Natural killer cell (primary cell): ENCODE measurements at places on chromosomes 5 and 9. TPM values are rescaled to one million over a fixed set of nuclear protein-coding genes. Genes with fewer than 3 reads are reported as not detected.

The PLPPR1 gene
- total RNA-seq: not detected

The C9 gene
- total RNA-seq: not detected

DNA sequence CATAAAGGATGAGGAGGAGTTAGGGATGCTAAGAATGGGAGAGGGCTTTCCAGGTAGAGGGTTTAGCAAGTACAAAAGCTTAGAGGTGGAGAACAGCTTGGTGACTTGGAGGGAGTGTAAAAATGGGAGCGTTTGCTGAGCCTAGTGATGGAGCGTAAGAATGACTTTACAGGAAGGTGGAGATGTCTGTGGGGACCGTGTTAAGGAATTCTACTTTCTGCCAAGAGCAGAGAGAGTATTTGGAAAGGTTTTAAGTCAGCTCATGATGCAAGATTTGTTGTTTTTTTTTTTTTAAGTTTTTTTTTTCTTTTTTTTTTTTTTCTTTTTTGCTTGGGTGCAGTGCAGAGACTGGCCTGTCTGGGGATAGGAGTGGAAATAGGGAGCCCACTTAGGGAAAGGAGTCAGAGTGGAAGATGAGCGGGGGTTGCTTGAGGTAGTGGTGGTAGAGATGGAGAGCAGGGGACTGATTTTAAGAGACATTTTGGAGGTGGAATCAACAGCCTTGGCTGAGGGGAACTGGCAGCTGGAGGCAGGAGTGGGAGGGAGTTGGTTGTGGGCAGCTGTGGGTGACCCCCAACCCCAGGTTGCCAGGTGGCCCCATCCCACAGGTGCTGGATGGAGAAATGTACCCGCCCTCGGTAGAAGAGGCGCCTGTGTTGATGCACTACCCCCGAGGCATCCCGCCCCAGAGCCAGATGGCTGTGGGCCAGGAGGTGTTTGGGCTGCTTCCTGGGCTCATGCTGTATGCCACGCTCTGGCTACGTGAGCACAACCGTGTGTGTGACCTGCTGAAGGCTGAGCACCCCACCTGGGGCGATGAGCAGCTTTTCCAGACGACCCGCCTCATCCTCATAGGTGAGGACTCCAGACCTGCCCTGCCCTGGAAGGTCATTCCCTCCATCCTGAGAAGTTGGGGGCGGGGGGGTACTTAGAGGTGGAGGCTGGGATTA is 12.4 kb downstream of the PTGS1 start:
- H3K36me3 ChIP-seq: no peaks in the 10 kb centered on the region
- no peak overlapping the region for H3K27ac ChIP-seq
- H3K27me3 ChIP-seq: no peaks in the 10 kb centered on the region
- no peak overlapping the region for H3K4me3 ChIP-seq
- no peak for DNase-seq

GRCh38 chr9:110255463-110256379 is 586 bp downstream of the TXN start:
- H3K27me3 ChIP-seq: no peaks in the 10 kb centered on the region
- no peaks in the 10 kb centered on the region for H3K36me3 ChIP-seq
- H3K4me3 ChIP-seq: peak overlapping the region; percentile 97

DNA sequence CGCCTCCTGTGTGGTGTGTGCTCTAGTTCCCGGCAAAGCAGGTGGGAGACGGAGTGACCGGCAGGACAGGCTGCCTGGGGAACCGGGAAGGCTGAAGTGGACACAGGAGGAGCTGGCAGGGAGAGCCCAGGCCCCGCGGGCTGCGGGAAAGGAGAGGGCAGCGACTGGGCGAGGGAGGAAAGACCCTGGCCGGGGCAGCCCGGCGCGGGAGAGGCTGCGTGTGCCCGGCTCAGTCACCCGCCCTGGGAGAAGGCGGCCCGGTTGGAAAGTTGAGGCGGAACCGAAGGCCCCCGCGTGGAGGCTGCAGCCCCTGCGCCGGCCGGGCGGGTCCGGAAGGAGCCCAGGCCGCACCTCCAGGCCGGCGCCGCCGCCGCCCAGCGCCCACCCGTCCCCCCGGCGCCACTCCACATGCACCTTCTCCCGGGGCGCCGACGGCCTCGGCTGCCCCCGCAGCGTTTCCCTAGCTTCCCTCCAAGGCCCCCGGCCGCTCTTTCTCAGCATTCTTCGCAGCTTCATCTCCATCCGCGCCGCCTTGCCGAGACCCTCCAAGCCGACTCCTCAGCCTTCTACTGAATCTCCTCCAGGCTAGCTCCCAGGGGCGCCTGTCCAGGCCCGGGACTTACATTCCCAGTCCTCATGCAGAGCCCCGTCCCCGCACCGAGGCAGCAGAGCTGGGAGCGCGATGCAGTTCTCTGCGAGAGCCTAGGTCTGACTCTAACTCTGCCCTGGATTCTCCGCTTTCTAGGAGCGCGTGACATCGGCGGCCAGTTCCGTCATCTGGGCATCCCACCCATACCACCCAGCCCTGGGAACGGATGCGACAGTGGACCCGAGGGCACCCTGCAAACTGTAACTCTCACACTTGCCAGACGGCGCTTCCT is 152.0 kb downstream of the ERCC6L2 start:
- H3K4me1 ChIP-seq: peaks cover 33% of the 10 kb centered on the region
- no peaks in the 10 kb centered on the region for H3K36me3 ChIP-seq
- H3K4me3 ChIP-seq: peak overlapping the region; percentile 51
- H3K27ac ChIP-seq: peak overlapping the region; percentile 69

The SPINK7 gene
- not detected for total RNA-seq

DNA sequence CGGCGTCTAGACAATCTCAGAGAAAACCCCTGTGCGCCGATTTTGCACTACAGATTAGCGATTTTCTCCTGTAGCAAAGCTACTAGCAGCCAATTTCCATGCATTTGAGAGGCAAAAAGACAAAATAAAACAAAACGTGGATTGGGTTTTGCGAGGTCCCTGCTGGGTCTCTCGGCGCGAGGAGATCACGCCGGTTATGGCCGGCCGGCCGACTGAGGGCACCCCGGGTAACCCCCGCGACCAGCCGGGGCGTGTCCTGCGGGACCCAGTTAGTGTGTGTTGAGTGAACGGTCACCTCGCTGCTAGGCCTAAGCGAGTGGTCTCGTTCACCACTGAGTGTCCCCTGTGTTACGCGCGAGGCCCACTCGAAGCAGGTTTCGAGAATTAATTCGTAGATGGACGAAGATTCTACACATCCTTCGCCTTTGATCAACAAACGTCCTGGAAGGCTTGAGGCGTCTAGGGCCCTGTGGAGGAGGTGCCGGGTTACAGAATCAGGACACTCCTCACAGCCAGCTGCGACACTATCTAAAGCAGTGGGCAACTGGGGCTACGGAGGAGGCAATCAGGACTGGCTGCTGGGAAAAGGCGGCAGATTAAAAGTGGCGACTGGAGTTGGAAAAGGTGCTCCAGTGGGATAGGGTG is 764 bp upstream of the VDAC1 start:
- peak overlapping the region; percentile 95 for H3K27ac ChIP-seq
- no peaks in the 10 kb centered on the region for H3K36me3 ChIP-seq
- H3K27me3 ChIP-seq: no peaks in the 10 kb centered on the region
- H3K4me1 ChIP-seq: peaks cover 30% of the 10 kb centered on the region
- peak overlapping the region; percentile 70 for H3K4me3 ChIP-seq

DNA sequence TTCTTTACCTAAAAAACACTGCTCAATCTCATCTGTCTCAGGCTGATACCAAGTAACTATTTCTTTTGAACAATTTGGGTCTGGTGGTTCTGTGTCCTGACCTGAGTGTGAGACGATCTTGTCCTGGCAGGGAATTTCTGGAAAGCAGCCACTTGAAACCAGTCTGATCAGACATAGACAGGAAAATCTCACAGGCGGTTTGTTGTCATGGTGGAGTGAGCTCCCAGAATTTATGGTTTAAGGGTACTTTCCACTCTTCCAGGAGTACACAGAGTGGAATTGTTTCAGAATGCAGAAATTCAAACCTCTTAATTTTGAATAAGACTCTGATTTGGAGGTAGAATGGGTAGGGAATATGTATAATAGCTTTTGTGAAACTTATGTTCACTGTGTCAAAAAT is 268.2 kb downstream of the ISL1 start:
- H3K27me3 ChIP-seq: no peaks in the 10 kb centered on the region
- H3K4me1 ChIP-seq: no peaks in the 10 kb centered on the region
- H3K4me3 ChIP-seq: no peak overlapping the region
- no peak for DNase-seq

The SIT1 gene
- total RNA-seq: 1.2 TPM

The NEUROG1 gene
- not detected for total RNA-seq

DNA sequence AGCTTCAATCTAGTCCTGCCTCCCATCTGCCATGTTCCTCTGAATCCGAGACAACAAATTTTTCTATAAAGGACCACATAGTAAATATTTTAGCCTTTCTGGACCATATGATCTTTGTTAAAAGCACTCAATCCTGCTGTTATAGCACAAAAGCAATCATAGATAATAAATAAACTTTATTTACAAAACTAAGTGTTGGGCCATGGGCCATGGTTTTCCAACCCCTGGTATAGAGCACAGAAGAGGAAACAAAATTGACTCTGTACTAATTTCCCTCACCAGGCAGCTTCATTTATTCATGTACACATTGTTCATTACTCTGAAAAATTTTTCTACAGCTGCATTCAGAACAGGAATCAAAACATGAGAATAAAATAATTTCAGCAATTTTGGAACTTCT is 288.9 kb downstream of the AGTPBP1 start:
- H3K36me3 ChIP-seq: no peaks in the 10 kb centered on the region
- no peaks in the 10 kb centered on the region for H3K27me3 ChIP-seq
- H3K4me1 ChIP-seq: no peaks in the 10 kb centered on the region

GRCh38 chr5:150960791-150961396 is 56.1 kb upstream of the ZNF300 start:
- no peaks in the 10 kb centered on the region for H3K36me3 ChIP-seq
- H3K4me1 ChIP-seq: no peaks in the 10 kb centered on the region
- H3K4me3 ChIP-seq: no peak overlapping the region
- H3K27ac ChIP-seq: no peak overlapping the region

The ZFP37 gene
- total RNA-seq: 0.89 TPM

DNA sequence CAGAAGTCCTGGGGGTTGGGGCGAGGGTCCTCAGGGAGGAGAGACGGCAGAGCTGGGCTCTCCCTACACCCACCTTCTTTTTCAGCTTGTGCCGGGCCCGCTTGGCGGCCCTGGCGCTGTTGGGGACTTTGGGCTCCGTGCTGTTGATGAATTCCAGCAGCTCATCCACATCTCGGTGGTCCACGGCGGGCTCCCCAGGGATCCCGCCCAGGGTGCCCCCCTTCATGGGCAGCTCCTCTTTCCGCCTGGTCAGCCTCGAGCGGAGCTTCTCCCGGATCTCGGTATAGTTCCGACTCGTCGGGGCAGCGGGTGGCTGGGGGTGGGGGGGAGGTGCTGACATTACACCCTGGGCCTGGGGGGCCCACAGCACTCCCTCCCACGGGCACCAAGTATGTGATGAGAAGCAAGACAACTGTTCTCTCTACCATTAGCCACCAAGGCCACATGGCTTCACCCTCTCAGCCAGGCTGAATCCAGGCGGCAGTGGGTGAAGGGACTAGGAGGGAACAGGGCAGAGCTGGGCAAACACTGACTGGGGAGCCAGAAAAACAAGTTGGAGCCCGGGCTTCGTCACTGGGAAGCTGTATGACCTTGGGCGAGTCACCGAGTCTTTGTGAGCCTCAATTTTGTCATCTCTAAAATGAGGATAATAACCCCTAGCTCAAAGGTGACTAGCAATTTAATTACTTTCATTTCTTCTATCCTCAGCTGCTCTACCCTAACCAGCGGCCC is 14.6 kb upstream of the DDX41 start:
- H3K4me1 ChIP-seq: no peaks in the 10 kb centered on the region
- peaks cover 55% of the 10 kb centered on the region for H3K36me3 ChIP-seq
- no peak for DNase-seq

DNA sequence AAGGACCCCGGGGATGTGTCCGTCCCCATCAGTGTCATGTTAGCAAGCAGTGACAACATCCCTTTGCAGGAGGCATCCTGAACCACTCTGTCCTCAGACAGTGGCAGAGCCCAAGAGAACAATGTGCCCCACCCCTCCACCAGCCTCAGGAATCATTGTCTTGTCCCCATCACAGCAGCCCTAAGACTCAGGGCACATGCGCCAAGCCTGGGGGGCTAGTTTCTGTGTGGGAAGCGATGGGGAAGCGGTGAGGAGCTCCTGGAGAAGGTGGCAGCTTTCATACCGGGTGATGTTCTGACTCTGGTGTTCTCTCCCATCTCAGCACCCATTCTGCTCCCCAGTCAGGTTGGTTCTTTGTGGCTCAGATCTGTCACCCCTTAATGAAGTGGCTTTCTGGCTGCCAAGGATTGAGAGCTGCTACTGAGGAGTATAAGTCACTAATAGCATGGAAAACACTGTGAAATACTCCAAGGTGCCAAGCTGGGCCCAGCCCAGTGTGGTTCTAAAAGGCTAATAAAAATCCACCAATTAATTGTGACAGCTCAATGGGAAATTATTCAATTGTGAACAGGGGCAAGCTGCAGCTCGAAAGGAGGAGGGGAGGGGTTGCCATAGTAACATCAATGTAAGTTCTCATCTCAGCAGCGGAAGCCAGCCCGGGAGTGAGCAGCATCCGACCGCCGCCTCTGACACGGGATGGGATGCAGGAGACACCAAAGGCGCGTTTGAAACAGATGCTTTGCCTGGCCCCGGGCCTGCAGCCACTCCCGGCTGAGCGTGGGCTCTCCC is 4.7 kb downstream of the QRFP start:
- DNase-seq: no peak
- no peak overlapping the region for H3K4me3 ChIP-seq
- no peaks in the 10 kb centered on the region for H3K27me3 ChIP-seq
- no peak overlapping the region for H3K27ac ChIP-seq
- peaks cover 9% of the 10 kb centered on the region for H3K4me1 ChIP-seq

The ASS1 gene
- total RNA-seq: not detected

The LCN15 gene
- not detected for total RNA-seq

DNA sequence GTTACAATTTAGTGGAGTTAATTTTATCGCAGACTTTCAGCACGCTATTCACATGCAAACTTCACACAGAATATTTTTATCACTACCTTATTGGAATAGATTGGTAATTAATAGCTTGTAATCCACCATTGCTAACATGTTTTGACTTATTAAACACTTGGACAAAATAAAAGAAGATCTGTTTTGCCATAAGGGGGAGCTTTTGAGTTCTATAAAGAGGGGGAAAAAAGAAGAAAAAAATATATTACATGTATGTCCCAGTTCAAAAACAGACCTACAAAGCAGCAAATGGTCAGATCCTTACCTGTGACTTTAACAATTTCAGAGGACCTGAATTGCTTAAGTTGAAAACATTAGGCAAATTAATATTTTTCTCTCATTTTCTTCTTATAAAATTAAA is 1.2 kb upstream of the PAPPA start:
- H3K36me3 ChIP-seq: no peaks in the 10 kb centered on the region
- peaks cover 23% of the 10 kb centered on the region for H3K27me3 ChIP-seq
- no peak for DNase-seq
- no peak overlapping the region for H3K27ac ChIP-seq
- H3K4me3 ChIP-seq: no peak overlapping the region
- H3K4me1 ChIP-seq: no peaks in the 10 kb centered on the region

- H3K27me3 ChIP-seq: no peaks in the 10 kb centered on the region
- H3K27ac ChIP-seq: no peak overlapping the region
- DNase-seq: no peak
- peaks cover 8% of the 10 kb centered on the region for H3K4me1 ChIP-seq
- H3K36me3 ChIP-seq: no peaks in the 10 kb centered on the region
- H3K4me3 ChIP-seq: no peak overlapping the region
These were observed 17.9 kb upstream of the KCNMB1 start for GRCh38 chr5:170407062-170407461.

- no peak for DNase-seq
- H3K4me1 ChIP-seq: peaks cover 9% of the 10 kb centered on the region
- no peak overlapping the region for H3K27ac ChIP-seq
- no peaks in the 10 kb centered on the region for H3K36me3 ChIP-seq
- peaks cover 34% of the 10 kb centered on the region for H3K27me3 ChIP-seq
These were observed 499 bp downstream of the FBLL1 start for GRCh38 chr5:168529374-168530234.

- no peaks in the 10 kb centered on the region for H3K27me3 ChIP-seq
- H3K4me1 ChIP-seq: peaks cover 13% of the 10 kb centered on the region
- no peak overlapping the region for H3K27ac ChIP-seq
- H3K36me3 ChIP-seq: no peaks in the 10 kb centered on the region
- DNase-seq: no peak
These were observed 168.8 kb upstream of the RAI14 start for GRCh38 chr5:34487159-34487879.

The BNC2 gene
- total RNA-seq: 66.5 TPM
